ENCODE measurements at places on chromosomes 2 and 18.

GRCh38 chr18:31634331-31634713 lies 42.6 kb downstream of the TTR start:
- no peak for DNase-seq

GRCh38 chr18:63346031-63346430 lies 21.0 kb downstream of the KDSR start:
- peak; percentile 46 for DNase-seq

DNA sequence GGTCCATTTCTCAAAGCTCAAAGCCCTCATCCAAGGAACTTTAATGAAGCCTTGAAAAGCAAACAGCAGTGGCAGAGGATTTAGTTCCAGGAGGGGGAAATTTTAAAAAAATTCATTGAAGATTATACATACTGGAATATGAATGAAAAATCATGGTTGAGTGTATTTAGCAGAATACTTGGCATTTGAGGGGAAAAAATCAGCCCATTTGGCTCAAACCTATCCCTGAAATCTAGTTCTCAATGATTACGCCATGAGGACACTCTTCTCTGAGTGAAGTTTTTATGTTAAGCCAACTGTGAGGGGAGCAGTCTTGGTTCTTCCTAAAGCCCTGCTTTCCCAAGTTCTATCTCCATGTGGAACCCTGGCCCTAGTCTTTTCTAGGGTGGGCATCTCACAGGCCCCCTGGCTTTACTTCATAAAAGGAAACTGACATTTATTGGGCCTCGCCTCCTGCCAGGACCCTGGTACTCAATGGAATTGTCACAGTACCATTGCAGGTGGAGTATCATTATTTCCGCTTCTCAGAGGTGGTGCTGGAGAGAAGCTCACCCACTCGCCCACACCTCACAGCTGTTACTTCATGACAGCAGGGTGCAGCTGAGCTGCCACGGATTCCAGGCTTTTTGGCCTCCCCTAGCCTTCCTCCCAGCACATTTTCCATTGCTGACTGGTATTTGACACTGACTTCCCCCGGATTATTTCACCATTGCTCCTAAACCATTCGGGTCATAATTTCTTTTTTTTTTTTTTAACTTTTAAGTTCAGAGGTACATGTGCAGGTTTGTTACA lies 56.8 kb downstream of the NXPH2 start:
- DNase-seq: no peak

- DNase-seq: no peak
Observed at GRCh38 chr2:65092791-65093190, 36.6 kb downstream of the CEP68 start.

DNA sequence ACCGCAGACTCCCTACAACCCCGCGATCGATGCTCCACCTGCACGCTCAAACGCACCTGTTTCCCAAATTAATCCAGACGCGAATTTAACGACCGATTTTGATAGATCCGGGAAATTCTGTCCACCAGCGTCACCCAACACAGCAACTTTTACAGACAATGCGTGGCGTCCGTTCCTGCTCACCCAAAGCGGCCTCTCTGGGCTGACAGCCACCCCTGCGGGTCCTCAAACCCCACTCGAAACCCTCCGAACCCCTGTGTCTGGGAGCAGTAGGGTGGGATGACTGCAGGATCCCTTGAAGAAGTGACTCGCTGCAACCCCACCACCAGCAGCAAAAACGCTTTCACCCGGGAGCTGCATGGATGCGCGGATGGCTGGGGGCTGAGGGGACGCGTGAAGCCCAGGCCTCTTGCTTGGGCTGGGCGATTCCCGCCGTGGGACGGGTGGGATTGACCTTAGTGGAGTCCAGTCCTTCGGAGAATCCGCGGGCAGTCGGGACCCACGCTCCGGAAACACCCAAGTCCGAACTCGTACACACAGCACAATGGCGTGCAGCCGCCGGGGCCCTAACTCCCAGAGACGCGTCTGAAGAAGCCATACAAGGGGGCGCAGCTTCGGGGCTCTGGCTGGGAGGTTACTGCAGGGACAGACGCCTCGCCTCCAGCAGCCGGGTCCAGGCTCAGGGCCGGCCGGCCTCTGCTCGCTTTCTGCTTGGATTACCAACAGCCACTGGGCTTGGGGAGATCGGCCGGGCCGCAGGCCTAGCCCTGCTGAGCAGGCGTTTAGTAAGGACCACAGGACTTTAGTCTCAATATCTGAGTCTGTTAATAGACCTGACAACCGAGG lies 31.1 kb upstream of the ATP6V1B1 start:
- no peak for DNase-seq

- peak; percentile 60 for DNase-seq
Observed at GRCh38 chr2:120398051-120398995, 52.4 kb downstream of the INHBB start.

DNA sequence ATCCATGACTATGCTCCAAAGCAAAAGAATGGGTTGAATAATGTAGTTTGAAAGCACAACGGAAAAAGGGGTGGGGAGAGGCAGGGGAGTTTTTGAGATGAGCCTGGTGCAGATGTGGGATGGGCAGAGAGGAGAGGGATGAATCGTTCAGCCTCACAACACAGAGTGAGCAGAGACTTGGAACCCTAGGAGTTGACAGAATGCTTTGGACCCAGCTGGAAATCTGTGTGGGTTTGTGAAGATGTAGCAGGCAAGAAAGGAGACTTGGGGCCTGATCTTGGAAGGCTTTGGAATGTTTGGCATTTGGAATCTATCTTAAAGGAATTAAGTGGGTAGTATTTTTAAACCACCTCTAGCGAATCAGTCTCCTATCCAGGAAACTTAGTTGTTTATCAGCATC lies 66.0 kb upstream of the KCTD1 start:
- DNase-seq: no peak

DNA sequence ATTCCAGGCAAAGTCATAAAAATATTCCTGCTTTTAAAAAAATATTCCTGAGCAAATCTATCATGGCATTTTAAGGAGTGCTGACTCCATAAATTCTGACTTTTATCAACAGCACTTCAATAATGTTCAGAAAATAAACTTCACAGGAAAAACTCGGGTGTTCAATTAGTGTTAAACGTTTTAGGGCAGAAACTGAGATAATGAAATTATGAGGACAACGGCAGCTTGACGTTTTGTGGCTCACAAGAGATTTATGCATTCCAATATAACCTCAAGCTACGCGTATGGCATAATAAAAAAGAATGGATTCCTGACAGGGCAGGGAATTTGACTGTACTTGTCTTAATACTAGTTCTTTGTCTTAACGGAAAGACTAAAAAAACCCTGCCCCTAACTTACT lies 133.2 kb downstream of the ICOS start:
- no peak for DNase-seq

- DNase-seq: no peak
Observed at GRCh38 chr2:120759543-120760331, 24.1 kb downstream of the GLI2 start.

- DNase-seq: no peak
Observed at GRCh38 chr18:24485681-24486080, 25.2 kb downstream of the HRH4 start.

GRCh38 chr2:149799013-149799705 lies 211.6 kb upstream of the MMADHC start:
- DNase-seq: peak; percentile 51

- no peak for DNase-seq
Observed at GRCh38 chr2:207833251-207833751, 63.6 kb upstream of the FZD5 start.

DNA sequence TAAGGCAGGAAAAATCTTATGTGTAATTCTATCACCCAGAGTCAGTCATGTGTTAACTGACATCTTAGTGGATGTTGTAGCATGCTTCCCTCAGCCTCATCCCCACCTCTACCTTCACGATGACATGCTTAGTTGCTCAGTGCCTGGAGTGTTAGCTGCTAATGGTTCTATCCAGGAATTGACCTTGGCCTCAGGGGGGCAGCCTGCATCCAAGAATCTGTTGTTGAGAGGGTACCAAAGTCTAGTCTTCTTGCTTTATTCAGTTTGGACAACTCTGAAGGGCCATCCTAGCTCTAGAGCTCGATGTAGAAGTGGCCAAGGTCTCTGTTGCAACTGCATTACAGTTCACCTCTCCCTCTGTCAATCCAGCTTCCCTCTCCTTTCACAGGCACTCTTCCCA lies 61.2 kb downstream of the ACYP2 start:
- peak; percentile 77 for DNase-seq

DNA sequence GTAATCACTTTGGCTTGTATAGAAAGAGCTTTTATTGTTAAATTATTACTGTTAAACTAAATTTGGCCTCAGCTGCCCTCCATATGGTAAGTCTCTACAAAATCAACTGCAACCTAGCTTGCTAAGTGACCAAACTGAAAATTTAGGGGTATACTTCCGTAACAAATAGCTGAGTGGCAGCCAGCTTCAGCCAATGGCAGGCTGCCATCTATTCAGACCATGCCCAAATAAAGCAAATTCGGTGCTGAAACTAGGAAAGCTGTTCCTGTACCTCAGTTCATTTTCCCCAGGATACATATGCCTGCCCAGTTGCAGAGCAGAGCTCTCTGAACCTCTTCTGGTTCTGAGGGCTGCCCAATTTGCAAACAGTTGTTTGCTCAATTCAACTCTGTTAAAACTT lies 94.8 kb downstream of the EML6 start:
- DNase-seq: no peak

DNA sequence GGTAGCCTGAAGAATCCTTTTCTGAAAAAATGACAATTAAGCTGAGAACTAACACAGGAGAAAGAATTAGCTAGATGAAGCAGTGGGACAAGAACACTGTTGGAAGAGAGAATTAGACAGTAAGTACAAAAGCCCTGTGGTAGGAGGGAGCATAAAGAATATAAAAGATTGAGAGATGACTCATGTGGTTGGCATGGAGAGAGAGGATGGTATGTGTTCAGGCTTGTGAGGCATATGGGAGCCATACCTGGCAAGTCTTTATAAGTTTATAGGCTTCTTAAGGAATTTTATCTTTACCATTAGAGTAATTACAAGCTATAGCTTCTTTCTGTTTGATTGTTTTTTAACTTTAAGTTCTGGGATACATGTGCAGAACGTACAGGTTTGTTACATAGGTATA lies 325.0 kb downstream of the ARL6IP6 start:
- DNase-seq: no peak

DNA sequence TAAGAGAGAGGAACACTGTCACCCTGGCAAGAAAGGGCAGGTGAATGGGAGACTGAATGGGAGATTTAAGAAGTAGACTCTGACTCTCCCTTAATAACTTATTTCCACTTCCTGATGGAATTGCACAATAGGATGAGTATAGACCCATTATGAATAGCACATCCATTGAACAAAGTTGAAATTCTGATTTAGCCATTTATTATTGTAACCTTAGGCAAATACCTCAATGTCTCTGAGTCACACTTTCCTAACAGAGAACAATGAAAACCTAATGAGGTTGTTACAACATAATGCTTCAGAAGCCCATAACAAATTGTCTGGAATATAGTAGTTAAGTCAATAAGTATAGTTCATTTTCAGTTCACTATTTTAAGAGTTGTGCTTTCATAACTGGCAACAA lies 78.9 kb downstream of the NRXN1 start:
- no peak for DNase-seq

DNA sequence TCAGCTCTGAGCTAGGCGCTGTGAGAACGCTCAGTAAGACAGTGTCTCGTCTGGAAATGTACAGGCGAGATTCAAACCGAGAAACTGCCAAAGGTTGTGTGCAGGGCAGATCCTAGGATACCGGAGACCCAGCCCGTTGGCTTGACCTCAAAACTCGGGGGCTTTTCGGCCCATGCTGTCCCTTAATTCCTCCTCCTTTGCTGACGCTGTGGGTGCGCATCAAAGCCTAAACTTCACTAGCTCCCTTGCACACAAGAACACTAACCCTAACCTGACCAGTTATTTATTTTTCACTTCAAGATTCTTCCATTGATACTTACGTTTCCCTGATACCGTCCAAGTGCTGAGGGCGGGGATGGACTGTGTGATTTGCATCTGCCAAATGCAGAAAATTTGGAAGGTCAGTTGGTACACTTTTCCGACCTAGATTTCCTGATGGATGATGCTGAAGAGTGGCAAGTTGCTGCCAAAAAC lies 1.0 kb upstream of the AAK1 start:
- no peak for DNase-seq

DNA sequence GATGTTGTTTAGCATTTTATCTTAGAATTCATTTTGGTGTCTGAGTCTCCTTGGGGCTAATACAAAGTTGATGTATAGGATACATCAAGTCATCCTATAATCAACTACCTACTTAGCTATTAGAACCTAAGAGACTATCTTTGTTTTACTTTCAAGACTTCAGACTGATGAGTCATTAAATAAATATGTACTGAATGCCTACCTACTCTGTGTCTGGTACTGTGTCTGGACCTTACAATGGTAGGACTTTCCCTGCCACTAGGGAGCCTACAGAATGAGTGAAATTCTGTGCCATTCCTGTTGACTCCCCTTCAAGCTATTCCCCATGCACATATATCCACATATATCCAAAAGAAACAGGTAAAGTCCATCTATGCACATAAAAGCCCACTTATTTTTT lies 114.5 kb downstream of the ERBB4 start:
- DNase-seq: no peak

DNA sequence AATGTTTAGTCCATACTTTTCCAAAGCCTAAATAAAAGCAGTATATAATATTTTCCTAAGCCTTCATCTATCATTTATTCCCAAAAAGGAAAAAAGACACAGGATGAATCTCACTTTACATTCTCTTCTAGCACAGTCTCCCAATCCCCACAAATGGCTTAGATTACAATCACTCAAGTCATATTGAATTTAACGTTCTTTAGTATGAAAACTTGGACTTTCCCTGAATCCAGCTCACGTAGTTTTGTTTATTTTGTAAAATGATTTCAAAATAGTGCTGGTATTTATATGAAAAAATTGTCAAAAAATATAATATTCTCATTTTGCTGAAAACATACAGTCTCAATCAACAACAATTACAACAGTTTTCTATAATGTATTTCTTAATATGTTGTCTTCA lies 137.7 kb upstream of the CCDC150 start:
- DNase-seq: no peak

DNA sequence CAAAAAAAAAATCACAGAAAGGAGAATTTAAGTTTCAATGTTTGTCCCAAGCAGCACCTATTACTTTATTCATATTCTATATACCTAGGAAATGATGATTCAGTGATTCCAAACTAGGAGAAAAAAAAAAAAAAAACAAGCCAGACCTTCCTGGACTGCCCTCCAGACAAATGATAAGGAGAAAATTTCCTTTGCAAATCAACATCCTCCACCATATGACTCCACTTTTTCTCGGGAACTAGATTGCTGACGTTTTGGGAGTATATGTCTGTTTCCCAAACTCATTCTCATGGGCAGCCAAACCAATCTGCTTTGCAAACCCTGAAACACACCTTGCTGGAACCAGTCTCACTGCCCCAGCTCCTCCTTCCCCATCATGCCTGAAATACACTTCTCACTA lies 16.8 kb downstream of the AP1S3 start:
- DNase-seq: no peak

DNA sequence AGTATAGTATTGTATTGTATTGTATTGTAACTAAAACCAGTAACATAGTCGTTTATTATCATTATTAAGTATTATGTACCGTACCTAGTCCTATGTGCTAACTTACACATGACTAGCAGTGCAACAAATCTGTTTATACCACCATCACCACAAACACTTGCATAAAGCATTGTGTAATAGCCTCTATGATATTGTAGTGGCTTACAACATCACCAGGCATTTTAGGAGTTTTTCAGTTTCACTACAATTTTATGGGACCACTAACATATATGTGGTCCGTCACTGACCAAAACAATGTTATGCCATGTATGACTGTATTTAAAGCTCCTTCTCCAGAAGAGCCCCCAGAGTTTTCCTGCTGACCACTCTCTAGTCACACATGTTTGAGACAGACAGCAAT lies 306.2 kb downstream of the SETBP1 start:
- no peak for DNase-seq

- DNase-seq: no peak
Observed at GRCh38 chr2:186570604-186571003, 19.3 kb upstream of the ITGAV start.

Data from AG20443 (cell line).